ENCODE measurements at places on chromosomes 16 and 17.

- peak; percentile 89 for DNase-seq
Measured at GRCh38 chr16:66741169-66741900, 10.1 kb downstream of the DYNC1LI2 start.

GRCh38 chr16:70478912-70479341 is 24.5 kb downstream of the FCSK start:
- DNase-seq: no peak

GRCh38 chr16:6704306-6704930 is 628.2 kb upstream of the RBFOX1 start:
- DNase-seq: no peak

DNA sequence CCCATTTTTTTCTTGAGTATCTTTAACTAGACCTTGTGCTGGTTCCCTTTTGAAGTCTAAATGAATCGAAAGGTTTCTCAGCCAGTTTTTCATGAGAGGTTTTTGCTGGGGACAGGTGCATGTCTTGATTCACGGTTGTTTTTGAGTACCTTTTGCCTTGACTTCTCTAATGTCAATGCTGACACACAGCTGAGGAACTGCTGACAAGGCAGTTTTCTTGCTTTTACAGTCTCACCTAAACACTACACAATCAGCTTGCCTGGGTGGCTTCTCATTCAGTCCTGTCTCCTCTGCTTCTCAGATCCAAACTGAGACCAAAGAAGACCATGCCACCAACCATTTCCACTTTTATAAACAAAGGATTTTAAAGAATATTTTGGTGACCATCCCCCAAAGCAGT is 7.1 kb downstream of the OR3A3 start:
- no peak for DNase-seq

DNA sequence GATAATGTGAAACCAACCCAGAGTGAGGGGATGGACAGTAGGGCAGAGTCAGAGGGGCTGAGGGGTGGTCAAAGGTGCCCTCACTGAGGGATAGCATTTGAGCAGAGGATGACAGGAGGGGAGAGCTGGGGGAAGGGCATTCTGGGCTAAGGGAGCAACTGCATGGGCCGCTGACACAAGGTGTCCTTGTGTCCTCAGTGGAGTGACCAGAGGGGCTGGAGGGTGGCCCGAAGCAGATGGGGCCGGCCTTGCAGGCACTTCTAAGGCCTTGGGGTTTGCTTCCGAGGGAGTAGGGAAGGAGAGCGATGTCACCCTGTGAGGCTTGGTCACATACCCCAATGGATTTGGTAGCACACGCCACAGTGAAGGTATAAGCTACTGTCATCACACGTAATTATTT is 10.0 kb downstream of the NUBP1 start:
- no peak for DNase-seq

DNA sequence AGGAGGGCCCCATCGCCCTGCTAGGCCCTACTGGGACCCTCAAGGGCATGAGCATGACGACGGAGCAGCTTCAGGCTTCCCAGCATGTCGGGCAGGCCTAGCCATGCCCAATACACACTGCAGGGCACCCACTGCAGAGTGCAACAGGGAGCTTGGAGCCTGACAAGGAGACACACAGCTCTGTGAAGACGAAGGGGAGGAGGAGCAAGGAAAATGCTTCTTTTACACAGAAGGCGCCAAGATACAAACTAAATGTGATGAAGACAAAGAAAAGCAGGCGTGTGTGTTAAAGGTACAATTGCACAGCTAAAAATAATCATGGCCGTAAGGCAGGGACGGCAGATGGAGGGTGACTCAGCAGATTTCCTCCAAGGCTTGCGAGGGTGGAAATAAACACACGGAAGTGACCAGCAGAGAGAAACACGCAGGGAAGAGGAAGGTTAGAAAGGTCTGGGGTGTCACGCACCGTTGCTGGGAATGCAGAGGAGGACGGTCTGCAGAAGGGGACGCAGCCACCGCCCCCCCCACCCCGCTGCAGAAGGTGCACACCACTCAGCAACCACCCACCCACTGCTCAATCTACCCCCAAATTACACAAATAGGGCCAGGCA is 108.5 kb downstream of the ZNF778 start:
- DNase-seq: no peak

DNA sequence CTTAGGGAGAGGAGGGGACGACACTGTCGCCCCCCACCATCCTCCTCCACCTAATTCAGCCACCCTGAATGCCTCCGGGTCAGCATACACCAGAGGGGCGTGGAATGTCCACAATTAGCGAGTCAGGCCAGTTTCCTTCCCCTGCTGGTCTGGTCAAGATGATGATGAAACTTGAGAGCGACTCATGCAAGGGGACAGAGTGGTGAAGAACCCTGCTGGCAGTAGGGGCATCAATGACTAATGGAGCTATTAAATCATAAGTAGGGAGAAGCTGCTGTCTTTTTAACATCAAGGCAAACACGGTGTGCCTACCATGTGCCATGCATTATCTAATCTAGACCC is 7.2 kb downstream of the SPACA3 start:
- DNase-seq: no peak

DNA sequence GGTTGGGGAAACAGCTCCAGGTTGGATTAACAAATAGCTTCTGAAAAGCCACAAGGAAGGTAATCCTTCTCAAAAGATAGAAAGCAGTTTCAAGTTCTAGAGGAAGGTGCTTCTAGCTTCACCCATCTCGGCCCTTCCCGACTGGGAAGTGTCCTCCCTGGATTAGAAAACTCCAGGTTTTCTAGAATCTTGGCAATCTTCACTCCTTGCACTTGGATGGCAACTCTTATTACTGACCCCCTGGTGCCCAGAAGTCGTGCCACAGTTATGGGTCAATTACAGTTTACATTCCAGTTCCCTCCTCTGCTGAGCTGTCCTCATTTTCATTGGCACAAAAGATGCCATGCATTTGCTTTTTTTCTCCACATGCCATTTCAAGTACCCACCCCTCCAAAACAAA is 65.6 kb downstream of the SMG6 start:
- DNase-seq: no peak

DNA sequence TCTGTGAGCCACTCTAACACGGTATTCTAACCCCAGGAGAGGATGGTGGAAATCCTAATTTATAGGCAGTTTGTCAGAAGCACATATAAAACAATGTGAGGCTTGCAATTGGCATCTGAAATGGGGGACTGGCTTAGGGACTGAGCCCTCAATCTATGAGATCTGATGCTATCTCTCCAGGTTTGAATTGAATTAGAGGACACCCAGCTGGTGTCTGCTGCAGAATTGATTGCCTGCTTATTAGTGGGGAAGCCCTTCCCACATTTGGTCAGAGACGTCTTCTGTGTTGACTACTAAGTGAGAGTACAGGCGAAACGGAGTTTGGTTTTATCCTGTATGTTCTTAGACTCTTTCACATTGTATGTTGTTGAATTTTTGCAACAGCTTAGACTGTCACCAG is 13.6 kb upstream of the TMIGD1 start:
- DNase-seq: no peak

- no peak for DNase-seq
Measured at GRCh38 chr17:2093349-2093748, 38.4 kb downstream of the HIC1 start.

- DNase-seq: no peak
Measured at GRCh38 chr17:47120521-47121095, 68.5 kb downstream of the CDC27 start.

- no peak for DNase-seq
Measured at GRCh38 chr17:82229698-82230608, 1.1 kb downstream of the SLC16A3 start.

DNA sequence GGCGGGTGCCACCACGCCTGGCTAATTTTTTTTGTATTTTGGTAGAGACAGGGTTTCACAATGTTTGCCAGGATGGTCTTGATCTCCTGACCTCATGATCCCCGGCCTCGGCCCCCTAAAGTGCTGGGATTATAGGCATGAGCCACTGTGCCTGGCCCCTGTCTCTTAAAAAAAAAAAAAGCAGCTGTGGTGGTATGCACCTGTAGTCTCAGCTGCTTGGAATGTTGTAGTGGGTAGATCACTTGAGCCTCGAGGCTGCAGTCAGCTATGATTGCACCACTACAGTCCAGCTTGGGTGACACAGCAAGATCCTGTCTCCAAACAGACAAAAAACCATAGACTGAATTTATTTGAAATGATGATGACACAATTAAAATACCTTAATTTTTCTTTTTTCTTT is 24.3 kb downstream of the CDK12 start:
- DNase-seq: no peak

- DNase-seq: no peak
Measured at GRCh38 chr16:26261621-26262020, 569.9 kb downstream of the HS3ST4 start.

DNA sequence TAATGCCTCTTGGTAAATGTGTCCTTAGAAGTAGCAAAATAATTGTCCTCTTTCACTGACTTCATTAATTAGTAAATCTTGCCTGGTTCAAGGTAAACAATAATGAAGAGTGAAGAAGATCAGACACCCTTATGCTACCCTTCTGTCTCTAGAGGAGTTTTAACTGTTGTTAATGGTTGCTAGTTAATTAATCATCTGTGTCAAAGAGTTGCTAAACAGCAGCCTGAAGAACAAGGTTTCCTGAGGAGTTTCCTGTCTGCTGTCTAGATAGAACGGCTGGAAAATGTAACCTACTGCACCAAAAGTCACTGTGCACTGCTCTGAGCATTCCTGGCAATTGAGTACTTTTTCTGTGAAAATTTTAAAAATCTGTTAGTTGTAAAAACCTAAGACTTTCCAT is 131.3 kb downstream of the NLK start:
- DNase-seq: no peak

- no peak for DNase-seq
Measured at GRCh38 chr17:61431594-61432311, 20.5 kb upstream of the TBX4 start.

DNA sequence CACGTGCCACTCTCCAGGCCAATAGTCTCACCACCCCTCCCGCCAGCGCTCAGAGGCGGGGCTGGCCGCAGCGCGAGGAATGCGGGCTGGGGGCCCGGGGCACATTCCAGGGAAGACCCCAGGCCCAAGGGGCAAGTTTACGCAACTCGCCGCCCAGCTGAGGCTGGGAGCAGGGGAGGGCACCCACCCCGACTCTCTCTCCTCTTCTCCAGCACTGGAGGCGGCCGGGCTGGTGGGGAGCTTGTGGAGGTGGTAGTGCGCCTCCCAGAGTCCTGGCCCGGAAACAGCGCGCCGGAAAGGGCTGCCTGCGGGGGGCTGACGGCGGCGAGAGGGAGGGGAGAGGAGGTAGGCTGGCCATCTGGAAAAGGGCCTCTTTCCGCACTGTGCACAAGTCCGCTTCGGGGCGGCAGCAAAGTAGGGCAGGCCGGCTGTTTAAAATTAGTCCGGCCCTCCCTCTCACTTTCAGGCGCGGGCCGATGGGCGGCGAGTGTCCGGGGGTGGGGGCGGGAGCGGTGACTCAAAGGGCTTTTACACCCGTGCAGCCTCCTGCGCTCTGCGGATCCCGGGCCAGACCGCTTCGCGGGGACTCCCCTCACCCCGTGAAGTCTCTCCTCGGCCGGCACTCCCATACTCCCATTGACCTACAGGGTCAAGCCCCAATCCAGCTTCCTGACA is 1.1 kb downstream of the FHOD1 start:
- DNase-seq: peak; percentile 75

DNA sequence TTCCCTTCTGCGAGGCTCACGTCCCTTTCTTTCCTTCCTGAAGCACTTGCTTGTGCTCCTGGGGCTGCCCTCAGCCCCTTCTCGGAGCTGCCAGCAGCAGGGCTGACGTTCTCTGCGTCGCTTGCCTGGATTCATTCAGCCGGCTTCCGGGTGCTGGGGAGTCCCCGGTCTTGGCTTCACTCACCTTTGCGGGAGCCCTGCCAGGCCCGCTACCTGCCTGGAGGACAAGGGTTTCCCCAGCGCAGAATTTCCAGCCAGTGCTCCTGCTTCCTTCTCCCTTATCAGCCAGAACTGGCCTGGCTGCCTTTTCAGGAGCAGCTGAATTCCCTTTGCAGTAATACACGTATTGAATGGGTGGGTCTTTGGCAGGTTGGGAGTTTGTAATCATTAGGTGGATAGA is 22.1 kb upstream of the IL17C start:
- DNase-seq: no peak

- DNase-seq: no peak
Measured at GRCh38 chr16:87310610-87311009, 6.6 kb downstream of the C16orf95 start.

DNA sequence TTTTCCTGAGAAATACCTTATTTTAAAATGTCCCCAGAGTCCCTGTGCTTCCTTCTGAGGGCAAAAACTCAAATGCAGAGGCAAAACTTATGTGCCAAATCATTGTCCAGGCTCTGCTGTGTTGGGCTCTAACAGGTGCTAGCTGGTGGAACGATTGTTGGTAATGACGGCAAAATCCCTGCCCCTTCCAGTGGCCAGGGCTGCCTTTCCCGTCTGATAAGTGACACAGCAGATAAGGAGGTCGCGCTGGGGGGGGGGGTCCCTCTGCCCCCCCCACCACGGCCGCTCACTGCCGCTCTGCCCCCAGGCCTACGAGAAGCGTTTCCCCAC is 29.1 kb downstream of the SEC14L5 start:
- DNase-seq: no peak

DNA sequence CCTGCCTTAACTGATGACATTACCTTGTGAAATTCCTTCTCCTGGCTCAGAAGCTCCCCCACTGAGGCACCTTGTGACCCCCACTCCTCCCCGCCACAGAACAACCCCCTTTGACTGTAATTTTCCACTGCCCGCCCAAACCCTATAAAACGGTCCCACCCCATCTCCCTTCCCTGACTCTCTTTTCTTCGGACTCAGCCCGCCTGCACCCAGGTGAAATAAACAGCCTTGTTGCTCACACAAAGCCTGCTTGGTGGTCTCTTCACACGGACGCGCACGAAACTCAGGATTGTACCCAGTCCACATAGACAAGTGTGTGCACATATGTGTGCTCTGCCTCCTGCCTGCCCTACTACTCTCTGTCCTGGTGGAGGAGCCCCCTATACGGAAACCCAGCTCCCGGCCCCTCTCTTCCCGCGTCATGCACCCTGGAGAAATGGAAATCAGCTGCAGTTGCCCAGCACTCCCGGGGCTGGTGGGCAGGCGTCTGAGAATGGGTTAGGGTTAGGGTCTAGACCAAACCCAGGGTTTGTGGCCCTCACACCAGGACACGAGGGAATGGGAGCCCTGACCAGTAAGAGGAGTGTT is 2.4 kb upstream of the RHBDF1 start:
- DNase-seq: no peak

GRCh38 chr17:9575381-9576101 is at the start of gene STX8:
STX8 (minus strand) TSS chr17:9575820; CDS start chr17:9575808, 12 bp downstream.
- DNase-seq: peak; percentile 80

DNA sequence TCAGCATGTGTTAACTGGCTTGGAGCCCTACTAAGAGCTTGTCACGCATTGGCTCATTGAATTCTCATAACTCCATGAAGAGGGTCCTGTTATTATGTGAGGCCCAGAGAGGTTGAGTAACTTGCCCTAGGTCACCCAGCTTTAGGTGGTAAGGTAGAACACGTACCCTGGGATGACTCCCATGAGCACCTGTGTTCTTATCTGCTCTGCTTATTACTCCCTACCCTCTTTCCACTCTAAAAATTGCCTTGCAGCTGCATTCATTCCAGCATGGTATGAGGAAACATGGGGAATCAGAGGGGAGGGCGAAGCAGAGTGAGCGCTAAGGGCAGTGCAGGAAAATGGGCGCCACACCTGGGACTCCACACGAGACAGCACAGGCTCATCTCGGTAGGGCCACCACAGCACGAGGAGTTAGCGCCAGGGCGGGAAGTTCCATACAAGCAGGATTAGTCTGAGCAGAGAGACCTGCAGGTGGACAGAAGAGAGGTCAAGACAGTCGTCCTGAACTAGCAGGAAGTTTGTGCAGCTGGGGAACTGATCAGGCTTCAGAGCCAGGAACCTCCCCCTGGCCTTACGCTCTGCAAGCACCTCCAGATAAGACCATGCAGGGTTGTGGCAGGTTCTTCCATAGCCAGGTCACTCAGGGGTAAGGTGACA is 10.1 kb downstream of the COPZ2 start:
- no peak for DNase-seq

- no peak for DNase-seq
Measured at GRCh38 chr16:4494746-4495490, 18.7 kb downstream of the HMOX2 start.

All from nucleus accumbens (tissue), 56 donors.